ENCODE measurements at places on chromosomes 12 and 14. TPM values are rescaled to one million over a fixed set of nuclear protein-coding genes. Genes with fewer than 3 reads are reported as not detected.
A peak's percentile ranks its signal among the peaks of the same experiment; 100 is the strongest.

DNA sequence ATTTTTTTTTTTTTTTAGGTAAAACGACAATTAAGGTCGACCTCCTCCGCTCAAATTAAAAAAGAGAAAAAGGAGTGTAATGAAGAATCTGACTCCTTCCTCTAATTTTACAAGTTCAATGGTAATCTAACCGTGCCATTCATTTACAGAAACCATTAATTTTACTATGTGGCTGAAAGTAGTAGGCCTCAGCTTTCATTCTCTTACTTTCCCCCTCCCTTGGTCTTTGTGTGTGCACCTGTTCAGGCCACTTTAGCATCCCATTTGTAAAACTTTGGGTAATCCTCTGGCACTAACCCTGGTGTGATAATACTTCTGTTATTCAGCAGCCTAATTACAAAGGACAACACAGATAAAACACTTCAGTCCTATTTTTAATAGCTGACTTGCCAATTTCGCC is 128.1 kb downstream of the ASCL1 start:
- no peak for DNase-seq

Gene WNT1
- total RNA-seq, result not detected

DNA sequence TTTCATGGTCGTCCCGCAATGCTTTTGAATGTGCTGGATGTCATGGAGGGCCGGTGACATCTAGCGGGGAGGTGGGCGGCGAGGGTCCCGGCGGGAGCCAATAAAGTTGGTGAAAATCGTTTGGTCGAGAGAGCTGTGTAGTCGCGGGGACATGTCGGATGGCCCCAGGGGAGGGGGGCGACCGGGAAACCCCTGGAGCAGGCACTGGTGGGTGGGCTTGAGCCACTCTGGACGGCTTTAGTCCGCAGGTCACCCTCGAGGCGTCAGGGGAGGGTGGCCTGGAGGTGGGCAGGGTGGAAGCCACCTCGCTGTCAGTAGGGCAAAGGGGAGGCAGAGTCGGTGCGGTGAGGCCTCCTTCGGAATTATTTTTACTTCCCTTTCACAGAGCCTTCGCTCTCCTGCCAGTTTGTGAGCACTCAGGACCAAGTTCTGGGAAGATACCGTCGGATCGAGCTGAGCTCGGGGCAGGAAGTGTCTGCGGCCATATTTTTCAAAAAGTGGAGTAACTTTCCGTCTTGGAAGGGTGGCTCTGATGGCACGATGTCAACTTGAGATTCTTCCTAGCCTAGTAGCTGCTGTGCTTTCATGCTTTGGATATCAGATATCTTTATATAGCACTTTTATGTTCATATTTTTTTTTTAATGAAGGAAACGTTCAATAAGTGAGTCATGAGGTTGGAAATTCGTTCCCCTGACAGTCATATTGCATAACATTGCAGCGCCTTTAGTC is 28.2 kb downstream of the WBP11 start:
- DNase-seq, result peak; percentile 62

GRCh38 chr12:106204312-106204711 is 43.5 kb downstream of the CKAP4 start:
- no peak for DNase-seq

DNA sequence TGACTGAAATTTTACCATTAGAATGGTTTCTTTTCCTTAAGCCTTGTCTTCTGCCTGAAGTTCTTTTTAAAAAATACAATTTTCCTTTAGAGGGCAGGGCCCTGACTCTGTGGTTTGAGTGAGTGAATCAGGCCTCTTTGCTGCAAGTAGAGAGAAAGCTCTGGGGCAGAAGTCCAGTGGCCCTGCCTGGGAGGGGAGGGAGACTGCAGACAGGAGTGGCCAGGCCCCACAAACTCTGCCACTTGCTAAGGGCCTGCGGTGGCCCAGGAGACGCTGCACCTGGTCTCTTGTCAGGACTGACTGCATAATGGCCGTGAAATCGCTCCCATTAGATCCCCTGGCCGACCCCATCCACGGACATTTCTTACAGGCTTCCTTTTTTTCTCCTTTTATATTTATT is 25.5 kb downstream of the TSPAN11 start:
- DNase-seq, result no peak

DNA sequence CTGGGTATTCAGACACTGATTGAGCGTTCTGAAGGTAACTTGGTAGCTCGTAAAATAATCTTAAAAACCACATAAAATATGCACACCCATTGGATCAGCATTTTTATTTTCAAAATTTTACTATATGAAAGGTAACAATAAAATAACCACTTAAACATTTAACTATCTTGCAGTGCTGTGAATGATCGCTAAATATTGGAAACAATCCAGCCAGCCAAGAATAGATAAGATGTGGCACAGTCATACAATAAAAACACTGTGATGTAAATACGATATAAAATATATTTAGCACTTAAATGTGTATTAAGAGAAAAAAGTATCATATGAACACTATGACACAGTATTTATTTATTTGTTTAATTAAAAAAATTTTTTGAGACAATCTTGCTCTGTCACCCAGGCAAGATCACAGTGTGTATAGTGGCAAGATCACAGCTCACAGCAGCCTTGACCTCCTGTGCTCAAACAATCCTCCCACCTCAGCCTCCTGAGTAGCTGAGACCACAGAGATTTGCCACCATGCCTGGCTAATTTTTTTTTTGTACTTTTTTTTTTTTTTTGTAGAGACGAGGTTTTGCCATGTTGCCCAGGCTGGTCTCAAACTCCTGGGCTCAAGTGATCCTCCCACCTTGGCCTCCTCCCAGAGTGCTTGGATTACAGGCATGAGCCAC is 39.4 kb downstream of the SDR9C7 start:
- no peak for DNase-seq

GRCh38 chr12:18345021-18345735 is 83.9 kb downstream of the PIK3C2G start:
- no peak for DNase-seq

- no peak for DNase-seq
Measured at GRCh38 chr14:67444395-67444794, 32.4 kb upstream of the PLEK2 start.

DNA sequence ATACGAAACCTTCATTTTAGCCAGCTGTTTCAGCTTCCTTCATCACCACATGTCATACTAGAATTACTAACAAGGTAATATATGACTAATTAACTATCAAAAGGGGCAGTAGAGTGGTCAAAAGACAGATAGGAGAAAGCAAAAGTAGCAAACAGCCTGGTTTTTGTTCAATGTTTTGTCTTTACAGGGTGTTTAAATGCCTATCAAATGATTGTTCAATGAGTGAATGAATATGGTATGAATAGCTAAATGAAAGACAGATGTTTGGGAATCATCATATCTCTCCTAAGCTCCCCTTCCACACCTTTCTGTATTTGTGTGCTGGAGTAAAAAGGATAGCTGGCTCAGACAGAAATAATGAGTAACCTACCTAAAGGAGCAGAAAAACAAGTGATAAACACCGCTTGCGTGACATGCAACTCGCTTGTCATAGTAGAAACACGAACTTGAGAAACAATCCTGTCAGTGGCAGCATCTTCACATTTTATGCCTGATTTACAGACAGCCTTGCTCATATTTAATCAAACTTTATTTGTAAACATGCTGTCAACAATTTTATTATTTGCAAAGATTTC is 34.2 kb downstream of the ABCC9 start:
- DNase-seq, result no peak

Gene ACOT4
- 2.8 TPM for total RNA-seq

DNA sequence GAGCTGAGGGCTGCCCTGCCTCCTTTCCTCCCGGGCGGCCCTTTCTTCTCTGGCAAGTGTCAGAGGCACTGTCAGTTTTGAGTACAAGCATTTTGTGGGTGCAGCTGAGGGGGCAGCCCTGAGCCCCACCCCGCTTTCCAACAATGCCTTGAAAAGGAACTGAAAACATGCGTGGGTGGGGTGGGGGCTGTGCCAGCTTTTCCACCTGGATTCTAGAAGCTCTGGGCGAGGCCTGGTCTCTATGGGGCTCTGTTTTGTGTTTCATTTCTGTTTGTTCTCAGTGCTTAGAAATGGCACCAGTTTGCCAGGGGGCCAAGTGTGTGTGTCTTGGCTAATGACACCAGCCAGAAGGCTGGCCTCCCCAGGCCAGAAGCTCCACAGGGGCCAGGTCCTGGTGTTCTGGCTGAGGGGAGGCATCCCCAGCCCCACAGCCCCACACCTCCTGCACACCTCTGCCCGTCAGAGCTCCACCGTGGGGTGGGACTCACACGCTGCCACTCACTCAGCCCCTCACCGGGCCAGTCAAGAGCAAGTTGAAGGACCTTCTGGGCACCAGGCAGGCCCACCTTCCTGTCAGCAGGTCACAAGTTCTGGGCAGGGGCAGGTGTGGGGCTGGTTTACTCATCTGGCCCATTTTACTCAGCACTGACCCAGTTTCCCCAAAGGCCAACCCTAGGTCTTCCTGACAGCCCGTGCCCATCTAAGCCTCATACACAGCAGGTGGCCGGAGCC is 155.1 kb downstream of the CALM1 start:
- DNase-seq, result no peak
